AG04449 (cell line): ENCODE measurements at places on chromosomes 3 and 15.

DNA sequence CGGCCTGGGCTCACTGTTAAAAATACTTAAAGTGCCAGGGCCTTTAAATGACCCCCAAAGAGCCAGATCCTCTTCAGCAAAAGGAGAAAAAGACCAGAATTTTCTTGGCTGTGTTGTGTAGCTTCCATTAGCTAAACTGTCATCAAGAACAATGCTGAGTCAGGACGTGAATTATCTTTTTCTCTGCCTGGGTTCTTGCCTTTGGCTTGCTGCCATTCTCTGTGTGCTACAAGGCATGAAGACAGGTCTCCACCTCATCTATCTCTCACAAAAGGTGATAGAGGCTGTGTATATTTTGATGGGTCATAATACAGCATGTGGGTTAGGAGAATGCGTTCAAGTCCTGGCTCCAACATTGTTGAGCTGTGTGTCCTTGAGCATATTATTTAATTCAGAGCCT lies 52.4 kb upstream of the SELENOK start:
- no peak for DNase-seq

DNA sequence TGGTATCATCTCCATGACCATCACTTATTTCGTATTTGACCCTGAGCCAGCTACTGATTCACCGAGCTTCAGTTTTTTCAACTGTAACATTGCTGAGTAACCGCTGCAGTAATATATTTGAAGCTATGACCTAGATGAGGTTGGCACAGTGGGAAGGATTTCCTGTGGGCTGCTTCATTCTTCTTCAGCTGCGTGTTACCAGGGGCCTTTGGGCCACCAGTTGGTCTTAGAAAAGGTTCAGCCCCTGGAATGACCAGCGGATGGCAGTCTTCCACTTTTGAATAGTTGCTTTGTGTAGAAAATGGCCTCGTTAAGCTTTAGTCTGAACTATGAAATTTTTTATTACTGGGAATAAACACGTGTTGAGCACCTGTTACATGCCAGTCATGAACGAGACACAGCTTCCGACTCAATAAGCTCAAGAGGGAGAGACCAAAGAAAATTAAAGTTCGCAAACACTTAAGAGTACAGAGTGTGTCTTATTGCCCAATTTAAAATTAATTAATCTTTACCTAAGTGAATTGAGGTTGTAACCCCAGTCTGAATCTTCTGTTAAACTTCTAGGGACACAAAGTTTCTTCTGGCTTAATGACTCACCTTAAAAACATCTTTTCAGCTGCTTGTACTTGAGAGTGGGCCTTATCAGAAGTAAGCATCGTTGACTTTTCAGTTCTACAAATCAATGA lies 57.6 kb upstream of the NR2E3 start:
- DNase-seq = peak; percentile 92

DNA sequence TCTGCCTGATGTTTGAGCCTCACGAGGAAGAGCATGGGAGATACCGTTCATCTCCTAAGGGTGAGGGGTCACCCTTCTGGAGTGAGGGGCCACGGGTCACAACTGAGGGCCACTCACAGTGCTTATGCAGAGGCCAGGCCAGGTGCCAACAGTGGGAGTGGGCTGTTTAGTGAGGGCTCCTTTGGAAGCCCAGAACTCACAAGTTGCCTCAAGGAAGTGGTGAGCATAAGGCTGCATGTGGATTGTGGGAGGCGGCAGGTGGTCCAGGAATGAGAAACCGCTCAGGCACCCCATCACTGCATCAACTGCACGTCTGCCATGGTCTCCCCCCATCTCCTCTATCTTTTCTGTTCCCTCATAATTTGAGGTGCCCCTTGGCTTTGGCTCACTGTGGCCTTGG lies 26.5 kb downstream of the SPSB4 start:
- DNase-seq = no peak

- DNase-seq = no peak
These were observed 25.5 kb upstream of the FGD5 start for GRCh38 chr3:14793126-14793857.

- DNase-seq = no peak
These were observed 83.5 kb upstream of the CFAP20DC start for GRCh38 chr3:59133311-59133710.

- no peak for DNase-seq
These were observed 45.5 kb downstream of the NBEAL2 start for GRCh38 chr3:47024932-47025331.
